ENCODE measurements at places on chromosomes 3 and 15.

DNA sequence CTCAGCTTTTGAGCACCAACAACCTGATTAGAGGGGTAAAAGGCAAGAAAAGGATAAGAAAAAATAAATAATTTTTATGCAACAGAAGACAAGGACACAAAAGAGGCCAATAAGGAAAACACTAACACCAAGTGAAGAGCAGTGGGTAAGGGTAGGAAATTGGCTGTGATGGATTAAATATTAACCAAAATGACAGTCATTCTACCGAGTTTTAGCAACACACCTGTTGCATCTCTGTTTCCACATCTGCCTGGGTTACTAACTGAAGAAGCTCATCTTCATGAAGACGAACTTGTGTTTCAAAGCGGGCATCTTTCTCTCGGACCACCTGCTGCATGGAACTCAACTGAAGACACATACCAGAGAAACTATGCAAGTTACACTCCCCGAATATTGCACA is 30.1 kb downstream of the GOLGB1 start:
- no peak for DNase-seq

DNA sequence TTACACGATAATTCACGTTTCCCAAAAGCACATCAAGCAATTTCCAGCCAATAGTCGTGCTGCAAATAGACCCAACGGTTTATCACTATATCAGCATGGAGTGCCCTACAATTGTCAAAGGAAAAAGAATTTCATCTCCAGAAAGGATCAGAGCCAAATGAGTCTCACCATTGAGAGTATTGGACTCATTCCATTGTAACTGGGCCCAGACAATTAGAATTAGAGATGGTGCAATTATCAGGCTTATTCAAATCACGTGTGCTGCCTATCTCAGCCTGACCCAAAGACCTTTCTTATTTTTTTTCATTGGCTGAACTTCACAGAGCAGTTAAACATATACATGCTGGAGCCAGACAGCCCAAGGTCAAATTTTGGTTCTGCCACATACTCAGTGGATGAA is 87.0 kb upstream of the LRTM1 start:
- DNase-seq, result no peak

DNA sequence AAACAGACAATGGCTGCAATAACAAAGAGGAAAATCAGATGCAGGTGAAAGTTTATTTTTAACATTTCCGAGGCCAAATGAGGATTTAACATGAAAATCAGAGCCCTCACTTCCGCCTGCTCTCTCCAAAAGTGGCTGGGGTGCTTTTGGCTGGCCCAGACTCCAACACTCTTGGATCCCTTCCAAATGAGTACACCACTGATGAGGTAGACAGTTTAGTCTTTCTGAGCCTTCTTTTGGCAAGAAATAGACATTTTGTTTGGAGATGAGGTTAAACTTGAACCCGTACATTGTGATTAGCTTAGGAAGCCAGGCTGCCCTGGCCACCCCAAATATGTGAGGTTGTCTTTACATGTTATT is 51.0 kb upstream of the TRA2B start:
- DNase-seq, result no peak

- DNase-seq, result no peak
Observed at GRCh38 chr3:116198087-116198486, 247.2 kb downstream of the LSAMP start.

GRCh38 chr3:142987080-142987700 is 14.2 kb upstream of the U2SURP start:
- DNase-seq, result peak; percentile 47

DNA sequence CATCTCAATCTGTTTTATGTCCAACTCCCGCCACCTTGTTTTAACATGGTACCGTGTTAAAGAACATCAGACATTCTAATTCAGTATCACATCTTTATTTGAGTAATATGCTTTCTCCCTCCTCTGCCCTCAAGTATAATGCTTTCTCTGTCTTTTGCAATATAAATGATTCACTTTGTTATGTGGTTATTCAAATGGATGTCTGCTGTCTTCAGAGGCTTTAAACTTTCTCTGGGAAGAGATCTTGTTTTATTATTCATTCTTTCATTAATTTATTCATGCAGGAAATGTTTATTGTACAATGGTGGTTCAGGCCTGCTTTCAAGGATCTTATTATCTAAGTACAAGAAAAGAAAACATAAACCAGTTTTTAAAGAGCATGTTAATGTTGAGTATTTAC is 57.1 kb downstream of the RAP2B start:
- DNase-seq, result no peak

DNA sequence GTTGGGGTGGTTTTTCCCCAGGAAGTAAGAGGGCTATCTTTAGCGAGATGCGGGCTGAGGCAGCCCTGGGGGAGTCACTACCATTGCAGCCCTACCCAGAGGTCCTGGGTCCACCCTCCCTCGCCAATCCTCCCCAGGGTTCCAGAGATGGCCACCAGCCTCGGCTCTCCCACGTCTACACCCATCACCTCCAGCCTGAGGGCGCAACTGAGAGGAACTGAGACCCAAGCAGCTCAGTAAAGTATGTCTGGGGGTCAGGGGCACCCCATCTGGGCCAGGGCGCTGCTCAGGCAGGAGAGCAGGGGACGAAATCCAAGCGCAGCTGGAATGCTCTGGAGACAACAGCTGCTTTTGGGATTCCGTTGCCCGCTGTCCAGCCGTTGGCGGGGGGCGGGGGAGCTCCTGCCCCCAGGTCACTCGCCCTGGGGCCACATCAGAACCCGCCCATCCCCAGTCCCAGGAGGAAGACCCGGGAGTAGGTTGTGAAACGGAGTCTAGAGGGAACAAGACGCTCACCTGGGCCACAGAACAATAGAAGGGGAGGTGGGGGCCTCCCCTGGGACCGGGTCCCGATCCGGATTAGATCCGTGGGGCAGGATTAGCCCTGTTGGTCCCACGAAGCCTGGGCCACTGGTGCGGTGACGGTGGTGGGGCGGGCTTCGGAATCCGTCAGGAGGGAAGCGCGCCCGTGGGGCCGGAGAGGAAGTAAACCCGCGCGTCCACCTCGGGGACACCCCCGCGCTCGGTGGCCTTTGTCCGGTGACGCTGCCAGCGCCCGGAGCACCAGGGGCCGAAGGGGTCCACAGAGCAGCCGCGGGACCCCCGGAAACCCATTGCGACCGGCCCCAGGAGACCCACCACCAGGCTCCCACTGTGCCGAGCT is 1.4 kb upstream of the NDUFAF3 start:
- peak; percentile 63 for DNase-seq

DNA sequence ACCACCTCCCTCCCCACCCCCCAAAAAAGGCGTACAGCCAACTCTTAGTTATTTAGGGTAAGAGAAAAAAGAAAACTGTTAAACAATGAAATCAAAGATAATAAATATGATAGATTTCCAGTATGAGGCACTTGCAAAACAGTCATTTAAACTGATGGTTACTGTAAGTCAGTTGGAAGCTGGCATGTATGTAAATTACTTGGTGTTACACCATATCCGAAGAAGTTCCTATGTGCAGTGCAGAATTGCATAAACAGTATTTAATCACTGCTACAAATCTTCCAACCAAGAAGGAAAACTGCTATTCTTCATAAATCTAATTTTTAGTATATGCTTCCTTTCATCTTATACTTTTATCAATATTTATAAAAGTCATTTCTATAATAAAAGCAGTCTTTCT is 62.0 kb downstream of the LEO1 start:
- DNase-seq, result no peak

- no peak for DNase-seq
Observed at GRCh38 chr15:40461958-40462357, 8.8 kb upstream of the CHST14 start.

All from activated CD4-positive, alpha-beta T cell treated with anti-CD3 and anti-CD28 coated beads, Interleukin-2, Interleukin-6, amounts not matched to agents 100 ng/mL and 50 ng/mL, durations not matched to agents 16 hours and 8 hours (primary cell).